ENCODE measurements at places on chromosomes 2 and 18.
A peak's percentile ranks its signal among the peaks of the same experiment; 100 is the strongest.

- no peak for DNase-seq
Observed at GRCh38 chr2:127106457-127106990, 430 bp downstream of the BIN1 start.

GRCh38 chr18:62717169-62717924 lies 2.0 kb downstream of the PHLPP1 start:
- DNase-seq, result peak; percentile 15

- no peak for DNase-seq
Observed at GRCh38 chr2:239544143-239544917, 143.5 kb upstream of the HDAC4 start.

GRCh38 chr18:6752202-6752860 lies 22.8 kb downstream of the ARHGAP28 start:
- no peak for DNase-seq

DNA sequence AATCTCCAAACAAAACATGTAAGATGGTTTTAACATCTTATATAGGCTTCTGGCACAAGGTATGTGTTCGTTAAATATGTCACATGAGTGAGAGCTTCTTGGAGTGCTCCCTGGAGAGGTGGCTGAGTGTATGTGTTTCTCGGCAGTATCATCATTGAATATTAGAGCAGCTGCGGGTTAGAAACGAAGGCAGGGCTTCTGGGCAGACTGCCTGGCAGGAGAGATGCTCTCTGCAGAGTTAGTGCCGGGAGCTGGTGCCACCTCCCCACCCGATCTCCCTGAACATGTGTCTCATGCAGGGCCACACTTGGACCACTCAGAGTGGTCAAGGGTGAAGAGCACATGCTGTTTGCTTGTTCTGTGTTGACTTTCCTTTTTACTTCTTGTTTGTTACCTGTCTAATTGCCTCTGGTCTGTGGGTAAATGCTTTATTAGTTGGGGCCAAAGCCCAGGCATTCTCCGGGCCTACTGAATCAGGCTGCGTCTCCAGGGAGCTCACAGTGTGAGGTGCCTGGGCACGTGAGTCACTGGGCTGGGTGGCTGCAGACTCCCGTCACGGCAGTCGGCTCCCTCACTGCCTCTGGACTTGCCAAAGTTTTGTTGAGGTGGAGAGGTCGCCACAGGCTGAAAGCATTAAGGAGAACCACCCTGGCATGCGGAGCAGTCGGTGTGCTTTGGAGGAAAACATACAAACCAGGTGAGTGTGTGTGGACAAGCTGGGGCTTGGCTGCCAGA lies 246.6 kb downstream of the FHOD3 start:
- DNase-seq, result no peak

- no peak for DNase-seq
Observed at GRCh38 chr2:149489452-149489851, 98.1 kb downstream of the MMADHC start.

DNA sequence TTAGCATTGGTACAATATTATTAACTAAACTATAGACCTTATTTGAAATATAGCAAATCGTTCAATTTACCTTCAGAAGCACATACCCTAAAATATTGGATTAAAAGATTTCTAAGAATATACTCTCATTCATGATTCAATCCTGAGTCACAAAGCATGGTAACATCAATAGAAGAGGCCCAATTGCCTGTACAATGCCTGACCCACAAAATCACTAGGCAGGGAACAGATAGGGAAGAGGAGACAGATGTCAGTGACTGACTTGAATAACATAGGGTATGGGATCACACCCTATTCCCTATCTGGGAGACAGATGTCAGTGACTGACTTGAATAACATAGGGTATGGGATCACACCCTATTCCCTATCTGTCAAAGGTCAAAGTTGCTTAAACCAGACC lies 611.6 kb upstream of the VRK2 start:
- DNase-seq, result no peak

GRCh38 chr2:85828725-85829124 lies 60.1 kb downstream of the ST3GAL5 start:
- DNase-seq, result no peak

DNA sequence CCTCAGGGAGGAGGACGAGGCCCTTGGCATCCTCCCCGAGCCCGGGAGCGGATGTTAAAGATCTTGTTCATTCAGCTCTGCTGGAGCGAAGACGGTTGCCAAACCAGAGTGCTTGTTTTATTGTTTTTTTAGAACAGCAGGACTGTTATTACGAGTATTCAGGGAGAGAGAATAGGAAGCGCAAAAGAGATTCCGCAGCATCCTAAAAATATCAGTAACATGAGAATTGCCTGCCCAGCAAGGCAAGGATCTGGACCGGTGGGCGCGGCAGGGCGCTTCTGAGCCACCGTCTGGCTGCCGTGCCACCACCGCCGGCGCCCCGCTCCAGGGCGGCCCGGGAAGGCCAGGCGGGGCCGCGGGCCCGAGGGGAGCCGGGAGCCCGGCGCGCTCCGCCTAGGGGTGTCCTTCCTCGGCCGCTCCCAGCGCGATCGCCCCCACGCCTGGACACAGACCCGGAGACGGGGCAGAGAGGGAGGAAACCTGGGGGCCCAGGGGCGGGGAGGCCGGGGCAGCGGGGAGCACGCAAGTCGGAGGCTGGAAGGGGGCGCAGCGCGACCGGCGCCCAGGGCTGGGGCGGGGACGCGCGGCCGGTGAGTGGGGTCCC lies 843 bp downstream of the CYS1 start:
- DNase-seq, result peak; percentile 55

DNA sequence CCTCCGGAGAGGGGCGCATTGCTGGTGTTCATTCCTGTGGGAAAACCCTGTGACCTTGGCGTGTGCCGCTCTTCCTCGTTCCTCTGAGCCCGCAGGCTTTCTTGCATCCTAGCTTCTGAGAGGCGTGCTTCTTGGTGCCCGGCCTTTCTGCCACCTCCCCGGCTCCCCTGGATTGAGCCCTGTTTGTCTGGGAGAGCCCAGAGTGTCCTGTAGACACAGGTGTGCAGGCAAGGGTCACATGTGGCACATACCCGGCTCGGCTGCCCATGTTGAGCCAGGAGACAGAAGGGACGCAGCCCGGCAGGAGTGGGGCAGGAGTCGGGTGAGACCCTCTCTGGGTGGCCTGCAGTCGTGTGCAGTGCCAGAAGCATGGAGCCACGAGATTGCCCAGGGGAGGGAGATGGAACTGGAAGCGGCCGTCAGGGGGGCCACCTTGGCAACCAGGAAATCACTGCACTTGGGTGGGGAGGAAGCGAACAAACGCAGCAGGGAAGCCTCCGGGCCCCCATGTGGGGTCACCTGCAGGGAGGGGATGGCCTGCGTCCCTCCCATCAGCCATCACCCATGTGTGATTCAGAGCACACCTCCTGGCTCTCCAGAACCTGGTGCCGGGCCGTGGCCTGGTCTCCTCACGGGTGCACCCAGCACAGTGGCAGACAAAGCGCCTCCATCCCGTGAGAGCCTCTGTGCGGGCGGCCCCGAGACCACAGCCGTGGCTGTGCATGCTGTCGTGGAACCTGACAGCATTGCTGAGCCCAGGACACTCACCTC lies 92.9 kb downstream of the SH3BP4 start:
- no peak for DNase-seq

- DNase-seq, result peak; percentile 30
Observed at GRCh38 chr2:20584399-20585358, 66.2 kb downstream of the HS1BP3 start.

- no peak for DNase-seq
Observed at GRCh38 chr18:1090758-1091157, 186.1 kb downstream of the ADCYAP1 start.

- no peak for DNase-seq
Observed at GRCh38 chr18:24417480-24417879, 9.0 kb upstream of the IMPACT start.

- DNase-seq, result no peak
Observed at GRCh38 chr2:168552450-168552856, 96.4 kb downstream of the CERS6 start.

DNA sequence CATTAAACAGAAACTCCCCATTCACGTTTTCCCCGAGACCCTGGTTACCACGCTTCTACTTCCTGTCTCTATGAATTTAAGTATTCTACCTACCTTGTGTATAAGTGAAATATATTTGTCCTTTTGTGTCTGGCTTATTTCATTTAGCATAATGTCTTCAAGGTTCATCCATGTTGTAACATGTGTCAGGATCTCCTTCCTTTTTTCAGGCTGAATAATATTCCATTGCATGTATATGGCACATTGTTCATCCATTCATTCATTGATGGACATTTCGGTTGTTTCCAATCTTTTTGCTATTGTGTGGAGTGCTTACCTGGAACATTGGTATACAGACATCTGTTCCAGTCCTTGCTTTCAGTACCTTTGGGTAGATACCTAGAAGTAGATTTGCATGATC lies 18.2 kb upstream of the CABYR start:
- DNase-seq, result no peak

DNA sequence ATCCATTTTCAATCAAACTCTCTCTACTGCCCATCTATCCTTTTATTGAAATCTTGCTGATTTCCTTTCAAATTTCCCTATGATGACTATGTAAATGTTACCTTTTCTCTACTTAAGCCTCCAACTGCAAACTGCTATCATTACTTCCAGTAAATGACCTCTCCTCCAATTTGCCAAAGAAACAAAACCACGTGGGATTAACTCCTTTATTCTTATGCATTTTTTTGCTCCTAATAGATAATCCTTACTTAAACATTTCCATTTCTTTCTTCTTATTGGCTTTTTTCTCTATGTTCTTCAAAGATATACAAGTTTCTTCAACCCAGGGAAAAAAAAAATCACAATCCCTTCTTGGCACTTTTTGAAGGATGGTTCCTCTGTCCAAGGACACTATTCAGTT lies 61.2 kb downstream of the CCDC88A start:
- no peak for DNase-seq

DNA sequence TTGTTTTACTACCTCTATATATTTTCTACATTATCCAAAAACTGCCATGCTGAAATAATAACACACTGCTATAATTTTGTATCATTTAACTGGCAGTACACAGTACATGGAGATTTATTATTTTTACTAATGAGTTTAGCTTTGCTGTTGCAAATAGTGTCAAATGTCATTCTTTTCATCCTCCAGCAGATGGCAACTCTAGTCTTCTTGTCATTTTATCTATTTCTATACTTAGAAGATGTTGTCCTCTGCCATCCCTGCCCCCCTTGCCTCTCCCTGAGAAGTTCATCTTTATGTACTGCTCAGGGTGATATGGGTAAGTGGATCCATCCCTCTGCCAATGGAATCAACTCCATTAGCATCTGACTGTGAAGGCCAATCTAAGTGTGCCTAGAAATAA lies 21.7 kb upstream of the LRRTM1 start:
- DNase-seq, result no peak

- no peak for DNase-seq
Observed at GRCh38 chr18:24373328-24373727, 24.3 kb downstream of the OSBPL1A start.

DNA sequence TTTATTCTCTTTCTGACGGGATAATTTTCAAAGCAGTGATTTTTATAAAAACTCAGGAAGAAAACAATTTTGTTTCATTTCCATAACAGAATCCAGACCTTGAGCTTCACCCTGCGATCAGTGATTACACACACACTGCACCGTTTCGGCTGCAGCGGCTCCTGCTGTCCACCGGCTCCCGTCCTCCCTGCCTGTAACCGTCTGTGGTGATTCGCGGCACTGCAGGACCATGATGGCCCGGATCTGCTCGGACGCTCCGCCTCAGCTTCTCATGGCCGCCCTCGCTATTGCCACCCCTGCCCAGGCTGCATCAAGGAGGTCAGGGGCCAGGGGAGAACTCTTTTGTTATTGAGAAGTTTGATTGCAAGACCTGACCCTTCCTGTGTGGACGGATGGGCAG lies 246.1 kb downstream of the TWIST2 start:
- DNase-seq, result no peak

DNA sequence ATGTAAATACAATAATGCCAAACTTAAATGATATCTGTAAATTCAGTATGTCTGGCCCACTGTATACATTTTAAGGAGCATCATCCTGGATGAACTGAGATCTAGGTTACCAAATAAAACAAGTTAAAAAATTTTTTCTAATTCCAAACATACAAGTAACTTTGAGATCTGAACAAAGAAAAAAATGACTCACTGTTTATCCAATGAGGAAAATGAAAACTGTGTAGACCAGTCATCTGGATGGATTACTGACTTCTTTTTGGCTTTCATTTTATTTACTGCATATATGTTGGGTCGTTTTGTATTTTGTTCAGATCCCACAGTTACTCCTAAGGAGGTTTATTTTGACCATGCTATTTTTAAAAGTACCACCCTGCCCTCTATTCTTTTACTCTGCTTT lies 189.8 kb downstream of the RBM43 start:
- DNase-seq, result no peak

DNA sequence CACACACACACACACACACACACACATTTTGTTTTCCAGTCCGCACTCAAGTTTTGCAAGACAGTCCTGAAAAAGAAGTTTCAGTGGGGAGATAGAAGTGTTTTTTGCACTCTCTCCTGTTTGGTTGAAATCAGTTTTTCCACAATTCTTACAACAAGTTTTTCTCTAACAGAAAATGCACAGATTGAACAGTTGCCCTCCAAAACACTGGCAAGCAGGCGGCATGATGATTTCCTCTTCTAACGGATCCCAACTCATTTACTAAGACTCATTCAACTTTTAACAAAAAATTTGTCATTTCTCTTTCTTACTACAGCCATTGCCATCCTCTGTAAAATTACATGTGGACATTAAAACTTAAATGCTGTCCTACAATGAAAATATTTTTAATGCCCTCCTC lies 117.6 kb upstream of the DTNA start:
- DNase-seq, result no peak

GRCh38 chr2:48601349-48601748 lies 16.3 kb upstream of the GTF2A1L start:
- DNase-seq, result no peak

Measured in occipital lobe (tissue), 3 donors.